Kasumi-1 (cell line): ENCODE measurements at places on chromosomes 7 and 10.
A peak's percentile ranks its signal among the peaks of the same experiment; 100 is the strongest.

DNA sequence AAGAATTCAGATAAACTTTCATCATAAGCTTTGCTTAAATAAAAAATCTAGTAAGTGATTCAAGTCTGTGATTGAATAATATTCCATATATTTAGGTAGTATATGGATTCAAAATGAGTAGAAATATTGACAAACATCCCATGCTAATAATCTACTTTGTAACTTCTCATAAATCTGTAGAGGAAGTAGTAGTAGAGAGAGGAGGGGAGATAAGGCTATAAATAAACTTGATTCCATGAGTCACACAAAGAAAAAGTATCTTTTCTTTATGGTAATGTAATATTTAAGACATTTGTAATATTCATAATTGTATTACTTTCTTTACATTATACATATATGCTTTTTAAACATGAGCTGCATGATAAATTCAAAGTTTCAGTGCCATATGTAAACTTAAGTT lies 25.6 kb upstream of the CD36 start:
- DNase-seq, result no peak

GRCh38 chr7:133742709-133743538 lies 384.2 kb upstream of the LRGUK start:
- peak; percentile 44 for DNase-seq

GRCh38 chr7:105101864-105102263 lies 87.9 kb downstream of the KMT2E start:
- DNase-seq, result no peak

GRCh38 chr10:57168611-57169240 lies 807.7 kb upstream of the ZWINT start:
- DNase-seq, result no peak
